Hematopoietic multipotent progenitor cell (in vitro differentiated cells): ENCODE measurements at places on chromosomes 5 and 9.

- no peak for DNase-seq
These were observed 58.3 kb upstream of the ALDH1B1 start for GRCh38 chr9:38334234-38334633.

DNA sequence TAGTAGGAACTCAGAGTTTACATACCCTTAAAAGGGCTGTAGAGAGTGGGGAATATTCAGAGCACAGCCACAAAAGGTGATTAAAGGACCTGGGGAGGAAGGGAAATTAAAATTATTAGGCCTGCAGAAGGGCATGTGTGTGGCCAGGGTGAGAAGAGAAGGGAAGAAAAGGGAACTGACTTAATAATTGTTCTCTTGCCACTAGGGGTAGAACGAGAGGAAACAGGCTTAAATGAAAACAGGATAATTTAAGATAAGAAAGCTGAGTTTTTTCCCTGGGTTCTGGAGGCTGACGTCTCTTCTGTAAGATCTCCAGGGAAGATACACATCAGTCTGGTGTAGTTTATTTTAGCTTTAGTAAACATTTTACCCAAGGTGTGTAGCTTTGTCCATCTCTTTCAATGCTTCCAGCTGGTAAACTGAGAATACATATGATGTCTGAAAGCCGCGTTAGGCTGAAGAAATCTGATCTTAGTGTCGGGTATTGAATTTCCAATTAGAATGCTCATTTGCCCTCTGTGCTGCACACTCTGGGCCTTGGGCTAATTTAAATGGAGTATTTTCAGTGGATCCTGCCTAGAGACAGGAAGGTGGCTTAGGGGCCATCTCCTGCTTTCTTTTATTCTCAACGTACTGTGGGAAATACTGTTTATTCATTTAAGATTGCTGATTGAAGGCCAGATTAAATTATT is 416.8 kb downstream of the TMEM38B start:
- peak; percentile 40 for DNase-seq

- no peak for DNase-seq
These were observed 559.5 kb upstream of the SGCD start for GRCh38 chr5:155767470-155767869.

DNA sequence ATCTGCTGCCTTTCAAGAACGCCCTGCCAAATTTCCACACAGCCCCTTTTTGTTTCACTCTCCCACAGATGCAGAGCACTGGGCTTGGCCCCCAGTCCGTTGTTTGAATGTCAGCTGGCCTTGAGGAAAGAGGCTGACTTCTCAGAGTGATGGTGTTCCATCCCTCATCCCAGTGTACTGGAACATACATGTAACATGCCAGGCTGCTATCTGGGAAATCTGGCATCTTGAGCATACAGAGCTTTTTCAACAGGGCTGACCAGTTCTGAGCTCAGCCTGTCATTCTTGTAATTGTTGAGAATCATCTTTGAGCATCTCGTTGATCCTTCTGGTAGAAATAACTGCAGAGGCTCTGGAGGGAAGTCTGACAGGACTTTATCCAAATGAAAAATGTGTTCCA is 2.8 kb downstream of the GALNT10 start:
- no peak for DNase-seq

- no peak for DNase-seq
These were observed 153.0 kb downstream of the DENND1A start for GRCh38 chr9:123776708-123777537.

DNA sequence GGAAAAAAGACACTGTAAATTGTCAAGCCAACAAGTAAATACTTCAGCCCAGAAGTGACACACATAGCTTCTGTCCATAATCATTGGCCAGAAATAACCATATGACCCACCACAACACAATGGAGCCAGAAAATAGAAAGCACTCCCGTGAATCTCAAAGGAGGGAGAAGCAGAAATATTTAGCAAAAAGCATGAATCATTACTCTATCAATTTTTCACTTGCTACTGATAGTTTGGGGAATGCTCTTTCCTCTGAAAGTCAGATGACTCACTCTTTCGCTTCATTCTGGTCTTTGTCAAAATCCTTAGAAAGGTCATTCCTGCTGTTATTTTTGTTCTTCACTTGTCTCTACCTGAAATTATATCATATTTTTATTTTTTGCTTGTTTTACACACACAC is 312.6 kb downstream of the TMEM232 start:
- no peak for DNase-seq

- DNase-seq: no peak
These were observed 14.1 kb upstream of the SLC25A51 start for GRCh38 chr9:37917801-37918664.

- DNase-seq: no peak
These were observed 47.8 kb downstream of the ZNF474 start for GRCh38 chr5:122177161-122177560.

- no peak for DNase-seq
These were observed 80.0 kb upstream of the TUT7 start for GRCh38 chr9:86434039-86434726.

DNA sequence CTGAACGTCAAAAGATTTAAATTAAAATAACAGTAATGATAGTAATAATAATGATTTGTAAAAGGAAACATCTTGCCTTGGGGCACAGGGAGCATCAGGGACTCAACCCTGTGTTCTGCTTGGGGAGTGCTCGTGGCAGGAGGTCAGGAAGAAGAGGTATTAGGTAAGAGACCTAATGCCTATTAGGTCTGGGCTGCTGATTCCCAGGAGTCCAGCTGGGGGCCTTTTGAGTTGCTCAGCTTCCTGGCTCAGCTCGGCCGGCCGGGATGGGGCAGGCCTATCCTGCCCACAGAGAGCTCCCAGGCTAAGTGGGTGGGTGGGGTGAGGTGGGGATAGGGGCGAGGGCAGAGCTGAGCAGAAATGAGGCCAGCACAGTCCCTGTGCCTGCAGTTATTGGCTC is 17.5 kb downstream of the LMX1B start:
- no peak for DNase-seq

DNA sequence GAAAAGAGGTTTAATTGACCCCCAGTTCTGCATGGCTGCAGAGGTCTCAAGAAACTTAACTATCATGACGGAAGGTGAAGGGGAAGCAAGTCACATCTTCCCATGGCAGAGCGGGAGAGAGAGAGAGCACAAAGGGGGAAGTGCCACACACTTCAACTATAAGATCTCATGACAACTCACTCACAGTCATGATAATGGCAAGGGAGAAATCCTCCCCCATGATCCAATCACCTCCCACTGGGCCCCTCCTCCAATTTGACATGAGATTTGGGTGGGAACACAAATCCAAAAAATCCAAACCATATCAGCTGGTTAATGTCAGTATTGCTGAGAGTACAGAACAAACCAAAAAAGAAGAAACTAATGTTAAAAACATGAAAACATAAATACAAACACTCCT is 120.2 kb downstream of the STARD4 start:
- no peak for DNase-seq

DNA sequence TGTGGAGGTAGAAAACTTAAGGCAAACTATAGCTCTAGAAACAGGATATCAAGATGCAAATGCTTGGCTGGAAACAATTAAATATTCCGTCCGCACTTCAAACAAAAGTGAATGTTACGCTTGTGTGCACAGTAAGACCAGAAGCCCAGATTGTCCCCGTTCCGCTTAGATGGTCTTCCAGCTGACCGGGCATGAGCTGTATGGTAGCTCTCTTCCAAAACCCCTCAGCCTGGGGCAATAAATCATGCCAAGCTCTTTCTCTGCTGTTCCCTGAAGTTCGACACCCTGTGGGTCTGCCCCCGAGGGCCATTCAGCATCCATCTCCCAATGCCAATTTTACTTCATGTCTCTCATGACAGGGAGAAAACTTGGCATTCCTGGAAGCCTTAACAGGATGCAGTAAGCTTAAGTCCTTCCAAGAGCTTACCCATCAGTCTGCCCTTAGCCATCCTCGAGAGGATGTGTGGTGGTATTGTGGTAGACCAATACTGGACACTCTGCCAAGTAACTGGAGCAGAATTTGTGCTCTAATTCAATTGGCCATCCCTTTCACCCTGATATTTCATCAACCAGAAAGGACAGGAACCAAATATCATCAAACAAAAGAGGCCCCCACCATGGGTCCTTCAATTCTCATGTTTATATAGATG is 70.7 kb upstream of the RANBP6 start:
- no peak for DNase-seq

DNA sequence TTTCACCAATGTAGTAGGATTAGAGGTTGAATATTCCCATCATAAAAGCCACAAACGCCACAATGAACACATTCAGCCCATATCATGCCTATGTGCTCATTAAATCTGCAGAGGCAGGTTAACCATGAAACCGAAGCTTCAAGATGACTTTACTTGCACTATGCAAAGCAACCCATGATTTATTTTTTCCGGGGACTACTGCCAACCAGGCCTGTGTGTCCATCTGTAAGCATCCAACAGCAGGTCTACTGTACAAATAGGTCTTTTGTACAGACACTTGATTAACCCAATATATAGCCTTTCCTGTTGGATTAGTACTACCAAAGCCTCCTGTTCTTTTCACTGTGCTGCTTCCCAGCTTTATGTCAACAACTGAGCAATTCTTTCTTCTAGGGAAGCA is 104.9 kb upstream of the CDH10 start:
- DNase-seq: no peak

DNA sequence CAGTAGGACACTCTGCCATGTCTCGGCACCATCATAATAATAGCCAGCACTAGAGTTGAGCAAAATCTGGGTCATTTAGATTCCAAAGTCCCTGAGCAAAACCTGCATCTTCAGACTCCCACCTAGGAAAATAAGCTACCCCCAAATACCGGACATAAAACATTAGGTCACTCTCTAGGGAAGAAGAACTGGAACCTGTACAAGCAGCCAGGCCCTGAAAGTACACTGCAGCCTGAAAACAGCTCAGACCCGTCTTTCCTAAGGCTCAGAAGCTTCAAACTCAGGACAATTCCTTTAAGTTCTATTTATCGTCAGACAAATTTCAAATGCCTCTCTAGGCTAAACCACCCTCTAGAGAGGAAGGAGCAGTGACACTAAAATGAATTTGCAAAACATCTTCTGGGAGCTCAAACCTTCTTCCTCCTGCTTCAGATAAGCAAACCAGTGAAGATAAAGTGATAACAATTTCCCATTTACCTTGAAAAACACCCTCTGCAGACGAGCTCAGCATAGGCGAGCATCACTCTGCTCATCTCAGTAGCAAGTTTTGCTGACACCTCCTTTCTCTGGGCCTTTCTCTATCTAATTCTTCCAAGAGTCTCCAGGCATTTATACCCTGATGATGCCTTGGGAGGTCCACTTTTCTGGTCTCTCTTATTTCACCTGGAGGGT is 34.0 kb downstream of the ADAM19 start:
- DNase-seq: no peak

DNA sequence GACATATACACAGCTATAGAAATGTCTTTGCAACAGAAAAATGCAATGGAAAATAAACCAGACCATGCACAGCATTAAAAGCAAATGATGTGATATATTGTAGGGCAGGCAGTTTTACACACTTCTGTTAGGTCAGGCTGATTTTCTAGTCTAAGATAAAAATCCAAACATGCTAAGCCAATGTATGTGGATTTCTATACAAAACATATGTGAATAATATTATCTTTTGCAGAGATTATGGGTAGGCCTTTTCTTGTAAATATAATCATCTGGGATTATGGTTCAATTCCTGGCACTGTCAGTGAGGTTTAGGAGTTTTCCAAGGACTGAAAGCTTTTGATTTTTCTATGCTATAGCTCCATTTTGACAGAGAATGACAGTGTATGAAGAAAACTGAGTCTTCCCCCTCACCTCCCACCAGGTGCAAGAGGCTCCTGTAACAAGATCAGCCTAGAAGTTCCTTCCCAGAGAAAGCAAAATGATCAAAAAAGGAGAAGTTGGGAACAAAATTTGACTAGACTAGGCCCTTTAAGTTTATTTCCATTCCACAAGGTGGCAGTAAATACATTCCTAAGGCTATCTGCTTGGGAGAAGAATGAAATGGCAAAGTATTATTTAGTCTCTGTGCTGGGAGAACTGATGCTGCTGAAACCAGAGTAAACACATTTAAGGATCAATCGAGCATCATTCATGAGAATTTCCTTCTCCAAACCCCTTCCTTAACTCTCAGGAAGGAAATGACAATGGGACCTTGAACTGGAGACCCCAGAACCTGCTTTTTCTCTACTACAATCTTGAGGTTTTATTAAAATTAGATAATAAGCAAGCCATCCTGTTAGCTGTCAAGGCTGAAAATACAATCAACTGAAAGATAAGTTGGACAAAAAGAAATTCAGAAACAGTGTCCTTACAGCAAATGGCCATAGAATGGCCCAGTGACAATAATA is 133.0 kb upstream of the TUT7 start:
- DNase-seq: peak; percentile 61

- no peak for DNase-seq
These were observed 105.9 kb downstream of the GIN1 start for GRCh38 chr5:103013933-103014552.

DNA sequence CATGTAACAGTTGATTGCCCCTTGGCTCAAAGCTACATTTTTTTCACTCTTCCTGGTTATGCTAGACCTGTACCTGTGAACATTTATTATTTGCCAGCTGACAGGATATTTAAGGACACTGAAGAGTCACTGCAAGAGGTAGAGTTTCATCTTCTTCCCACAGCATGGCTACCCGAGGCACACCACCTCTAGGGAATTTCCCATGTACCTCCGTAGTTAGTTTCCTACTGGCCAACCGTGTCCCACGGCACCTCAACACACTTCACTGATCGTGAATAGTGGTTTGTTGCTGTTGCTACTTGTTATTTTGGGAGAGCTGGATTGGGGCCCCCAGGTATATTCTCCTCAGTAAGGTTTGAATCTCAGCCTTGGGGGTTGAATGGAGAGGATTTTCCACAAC is 648.6 kb downstream of the SEMA5A start:
- no peak for DNase-seq

DNA sequence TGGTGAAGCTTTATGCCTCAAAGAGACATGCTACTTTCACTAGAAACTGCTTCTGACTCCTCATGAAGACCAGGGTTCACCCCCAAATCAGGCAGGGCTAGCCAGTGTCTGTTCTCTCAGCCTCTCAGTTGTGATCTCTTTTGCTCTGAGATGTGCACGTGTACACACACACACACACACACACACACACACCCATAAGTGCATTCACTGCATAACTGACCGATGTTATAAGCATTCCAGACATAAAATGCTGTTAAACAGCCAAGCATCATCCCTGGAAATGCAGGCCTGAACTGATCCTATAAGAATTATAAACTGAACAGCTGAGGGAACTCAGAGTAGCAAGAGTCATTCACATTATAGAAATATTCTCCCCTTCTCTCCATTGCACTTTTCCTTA is 85.0 kb downstream of the FSTL4 start:
- DNase-seq: no peak

DNA sequence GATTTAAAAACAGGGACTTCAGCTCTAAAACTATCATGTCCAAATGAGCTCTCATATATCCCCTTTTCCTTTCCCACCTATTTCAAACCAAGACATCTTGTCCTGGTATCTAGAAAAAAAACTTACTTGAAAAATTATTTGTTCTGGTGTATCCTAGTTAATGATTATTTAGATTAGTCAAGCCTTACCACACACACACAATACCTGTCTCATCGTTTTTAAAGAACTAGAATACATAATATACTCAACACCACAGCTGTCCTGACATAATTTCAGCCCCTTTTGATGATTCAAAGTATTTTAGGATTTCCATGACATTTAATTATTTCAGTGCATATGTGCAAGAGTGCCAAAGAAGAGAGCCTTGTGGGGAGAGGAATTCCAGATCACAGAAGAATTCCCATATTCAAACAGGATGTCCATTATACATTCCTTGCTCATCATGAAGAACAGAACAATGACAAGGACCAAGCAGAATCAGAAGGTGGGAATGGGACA is 233.7 kb downstream of the SMARCA2 start:
- DNase-seq: no peak
